Stimulated activated CD8-positive, alpha-beta memory T cell treated with anti-CD3 and anti-CD28 coated beads, Interleukin-15, amount 100 ng/mL, for 4 hours (primary cell): ENCODE measurements at places on chromosomes 4 and X.

DNA sequence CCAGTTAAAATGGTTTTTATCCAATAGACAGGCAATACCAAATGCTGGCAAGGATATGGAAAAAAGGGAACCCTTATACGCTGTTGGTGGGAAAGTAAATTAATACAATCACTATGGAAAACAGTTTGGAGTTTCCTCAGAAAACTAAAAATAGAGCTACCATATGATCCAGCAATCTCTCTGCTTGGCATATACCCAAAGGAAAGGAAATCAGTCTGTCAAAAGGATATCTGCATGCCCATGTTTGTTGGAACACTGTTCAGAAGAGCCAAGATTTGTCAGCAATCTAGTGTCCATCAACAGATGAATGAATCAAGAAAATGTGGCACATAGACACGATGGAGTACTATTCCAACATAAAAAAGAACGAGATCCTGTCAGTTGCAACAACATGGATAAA lies 91.0 kb upstream of the SH3RF1 start:
- no peak for DNase-seq

- DNase-seq = no peak
Measured at GRCh38 chr4:176377780-176378179, 58.0 kb downstream of the SPCS3 start.

DNA sequence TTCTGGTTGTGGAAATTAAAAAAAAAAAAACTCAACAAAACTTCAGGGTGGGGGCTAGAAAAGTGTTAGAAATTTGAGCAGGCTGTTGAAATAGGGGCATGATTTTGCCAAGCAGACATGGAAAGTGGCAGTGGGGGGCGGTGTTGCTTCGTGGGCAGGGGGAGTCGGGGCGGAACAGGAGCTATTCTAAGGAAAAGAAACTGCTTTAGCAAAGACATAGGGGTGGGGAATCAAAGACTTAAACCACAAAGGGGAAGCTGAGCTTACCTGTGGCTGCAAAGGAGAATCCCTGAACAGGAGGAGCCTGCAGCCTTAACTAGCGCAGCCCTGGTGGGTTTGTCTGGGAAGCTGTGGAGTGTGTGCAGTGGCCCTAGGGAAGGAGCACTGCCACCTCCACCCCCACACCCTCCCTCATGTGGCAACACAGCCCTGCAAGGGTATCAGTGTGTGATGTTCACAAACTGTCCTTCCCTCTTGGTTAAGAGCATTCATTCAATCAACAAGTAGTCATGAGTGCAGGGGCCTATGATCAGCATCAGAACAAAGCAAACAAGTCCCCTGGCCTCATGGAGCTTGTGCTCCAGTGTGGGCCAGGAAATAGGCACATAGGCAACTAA lies 20.5 kb downstream of the SEL1L3 start:
- DNase-seq = no peak

DNA sequence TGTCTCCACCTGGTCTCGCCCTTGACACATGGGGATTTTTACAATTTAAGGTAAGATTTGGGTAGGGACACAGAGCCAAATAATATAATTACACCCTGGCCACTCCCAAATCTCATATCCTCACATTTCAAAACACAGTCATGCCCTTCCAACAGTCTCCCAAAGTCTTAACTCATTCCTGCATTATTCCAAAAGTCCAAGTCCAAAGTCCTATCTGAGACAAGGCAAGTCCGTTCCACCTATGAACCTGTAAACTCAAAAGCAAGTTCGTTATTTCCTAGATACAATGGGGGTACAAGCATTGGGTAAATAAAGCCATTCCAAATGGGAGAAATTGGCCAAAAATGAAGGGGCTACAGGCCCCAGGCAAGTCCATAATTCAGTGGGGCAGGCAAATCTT lies 380.8 kb downstream of the CXXC4 start:
- DNase-seq = no peak

DNA sequence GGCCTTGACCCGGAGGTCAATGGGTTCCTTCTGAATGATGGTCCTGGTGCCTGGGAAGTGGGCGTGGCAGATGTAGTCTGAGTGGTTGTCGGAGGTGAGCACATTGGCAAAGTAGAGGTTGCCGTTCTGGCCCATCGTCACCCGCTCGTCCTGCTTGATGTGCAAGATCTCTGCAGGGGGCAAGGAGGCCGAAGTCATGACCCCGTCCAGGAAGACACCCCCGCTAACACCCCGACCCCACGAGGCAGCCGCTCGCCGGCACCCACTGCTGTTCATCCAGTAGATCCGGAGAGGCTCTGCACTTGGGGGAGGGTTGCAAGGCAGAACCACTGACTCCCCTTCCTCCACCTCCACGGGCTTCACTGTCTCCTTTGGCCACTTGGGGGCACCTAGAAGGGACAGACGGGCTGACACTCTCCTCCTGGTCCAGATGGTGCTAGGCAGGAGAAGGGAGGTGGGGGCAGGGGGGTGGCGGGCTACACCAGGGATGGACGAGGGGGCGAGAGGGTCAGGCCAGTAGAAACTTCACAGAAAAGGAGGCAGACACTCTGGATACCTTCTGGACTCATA lies 15.1 kb downstream of the L1CAM start:
- DNase-seq = no peak

DNA sequence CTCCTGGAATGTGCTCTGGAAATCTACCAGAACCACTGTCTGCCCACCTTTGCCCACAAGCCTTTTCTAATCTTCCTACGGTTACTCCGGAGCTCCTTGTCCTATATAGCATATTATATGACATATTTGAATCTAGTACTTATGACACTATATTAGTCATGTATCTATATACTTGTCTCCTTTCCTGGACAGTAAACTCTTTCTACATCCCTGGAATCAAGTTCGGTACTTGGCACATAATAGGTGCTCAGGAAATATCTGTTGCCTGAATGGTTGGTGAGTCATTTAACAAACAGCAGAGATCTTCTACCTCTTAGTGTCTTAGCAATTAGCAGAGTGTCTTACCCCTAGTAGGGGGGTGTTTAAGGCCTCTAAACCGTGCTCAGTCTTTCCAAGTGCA lies 123.6 kb downstream of the RELL1 start:
- DNase-seq = no peak

DNA sequence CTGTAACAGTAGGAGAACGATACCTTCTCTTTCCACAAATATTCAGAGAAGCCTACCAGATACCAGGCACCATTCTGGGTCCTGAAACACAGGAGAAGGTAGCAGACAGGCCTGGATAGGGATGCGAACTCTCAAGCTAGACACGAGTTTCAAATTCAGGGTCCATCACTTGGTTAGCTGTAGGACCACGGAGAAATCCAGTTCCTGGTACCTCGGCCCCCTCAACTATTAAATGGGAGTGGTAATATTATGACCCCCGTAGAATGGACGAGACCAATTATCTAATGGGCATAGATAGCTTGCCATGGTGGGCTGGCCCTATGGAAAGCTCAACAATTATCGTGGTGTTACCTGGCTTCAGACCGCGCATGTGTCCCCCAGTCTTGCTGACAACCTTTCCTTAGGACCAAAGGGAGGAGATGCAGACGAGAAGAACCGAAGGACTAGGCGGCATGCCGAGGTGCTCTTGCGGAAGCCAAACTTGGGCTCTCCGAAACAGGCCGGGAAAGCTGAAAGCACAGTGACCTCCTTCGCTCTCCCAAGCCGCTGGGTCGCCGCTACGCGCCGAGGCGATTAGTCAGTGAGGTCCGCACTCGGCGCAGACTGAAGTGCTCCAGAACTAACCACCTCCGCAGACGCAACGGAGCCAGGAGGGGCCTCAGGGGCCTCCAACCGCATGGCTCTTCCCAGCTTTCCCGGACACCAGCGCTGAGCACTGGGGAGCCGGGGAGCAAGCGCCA lies 19.6 kb downstream of the NKX3-2 start:
- no peak for DNase-seq

DNA sequence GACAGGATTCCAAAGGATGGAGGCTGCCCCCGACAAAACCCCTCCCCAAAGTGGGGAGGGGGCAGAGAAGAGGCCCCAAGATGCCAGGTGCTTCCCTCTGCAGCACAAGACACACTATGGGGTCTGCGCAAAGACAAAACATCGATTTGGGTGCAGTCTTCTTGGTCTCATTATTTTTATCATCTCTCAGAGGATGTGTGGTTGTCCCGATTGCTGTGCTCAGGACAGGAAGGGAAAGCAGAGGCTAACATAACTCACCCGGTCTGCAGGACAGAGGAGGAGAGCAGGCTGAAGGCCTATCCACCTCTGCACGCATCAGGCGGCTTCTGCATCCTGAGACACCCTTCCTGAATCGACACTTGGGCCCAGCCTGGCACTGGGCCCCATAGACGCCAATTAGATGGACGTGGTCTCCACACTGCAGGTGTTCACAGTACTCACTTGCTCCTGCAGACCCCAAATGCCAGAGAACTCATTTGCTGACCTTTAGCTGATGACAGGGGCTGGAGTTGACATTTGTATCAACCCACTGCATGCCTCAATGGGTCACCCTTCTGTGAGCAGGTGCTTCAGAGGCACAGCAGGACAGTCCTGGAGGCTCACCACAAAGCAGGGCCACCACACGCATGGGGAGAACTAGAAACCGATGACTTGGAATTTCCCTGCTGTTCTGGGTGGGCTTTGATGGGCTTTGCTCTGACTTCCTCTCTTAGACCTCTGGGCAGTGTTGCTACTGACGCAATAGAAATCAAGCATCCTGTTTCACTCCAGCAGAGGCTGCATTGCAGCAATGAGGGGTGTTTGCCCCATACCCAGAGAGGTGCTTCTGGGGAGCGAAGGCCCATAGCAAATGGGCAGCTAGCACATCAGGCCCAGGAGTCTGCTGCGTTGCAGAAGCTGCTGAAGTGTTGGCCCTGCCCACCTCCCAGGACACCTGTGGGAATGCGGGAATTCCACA lies 96.3 kb upstream of the ENPP6 start:
- DNase-seq = no peak

- no peak for DNase-seq
Measured at GRCh38 chr4:136400829-136401228, 1131.5 kb downstream of the PCDH18 start.

DNA sequence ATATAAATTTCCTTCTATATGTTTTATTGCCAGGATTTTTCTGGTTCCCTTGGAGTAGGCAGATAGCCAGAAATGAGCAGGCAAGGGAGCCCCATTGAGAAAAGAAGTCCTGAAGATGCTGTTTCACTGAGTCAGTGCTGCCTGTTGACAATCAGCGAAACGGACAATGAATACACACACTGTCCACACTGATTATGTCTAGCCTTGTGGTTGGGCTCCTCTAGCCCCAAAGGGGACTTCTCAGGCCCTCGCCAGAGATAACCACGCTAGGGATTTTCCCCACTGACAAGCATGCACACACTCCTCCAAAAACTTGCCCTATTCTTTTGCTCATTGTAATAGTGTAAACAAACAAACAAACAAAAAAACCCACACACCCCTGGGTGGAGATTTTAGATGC lies 369.3 kb downstream of the DMD start:
- no peak for DNase-seq

DNA sequence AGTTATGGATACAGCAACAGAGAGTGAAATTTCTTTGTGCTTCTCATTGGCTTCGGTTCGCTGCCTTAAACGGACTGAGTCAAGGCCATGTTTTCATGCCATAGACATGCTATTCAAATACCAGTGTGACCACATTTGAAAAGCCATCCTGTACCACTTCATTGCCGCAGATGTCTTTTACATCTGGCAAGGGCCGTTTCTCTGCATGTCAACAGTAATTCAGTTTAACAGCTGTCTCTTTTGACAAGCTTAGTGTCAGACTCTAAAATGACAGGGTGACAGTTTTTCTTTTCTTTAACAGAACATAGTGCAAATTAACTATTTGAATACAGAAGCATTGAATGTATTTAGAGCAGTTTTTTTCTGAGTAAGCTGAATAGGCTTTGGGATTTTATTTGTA lies 362.2 kb upstream of the POU3F4 start:
- no peak for DNase-seq

DNA sequence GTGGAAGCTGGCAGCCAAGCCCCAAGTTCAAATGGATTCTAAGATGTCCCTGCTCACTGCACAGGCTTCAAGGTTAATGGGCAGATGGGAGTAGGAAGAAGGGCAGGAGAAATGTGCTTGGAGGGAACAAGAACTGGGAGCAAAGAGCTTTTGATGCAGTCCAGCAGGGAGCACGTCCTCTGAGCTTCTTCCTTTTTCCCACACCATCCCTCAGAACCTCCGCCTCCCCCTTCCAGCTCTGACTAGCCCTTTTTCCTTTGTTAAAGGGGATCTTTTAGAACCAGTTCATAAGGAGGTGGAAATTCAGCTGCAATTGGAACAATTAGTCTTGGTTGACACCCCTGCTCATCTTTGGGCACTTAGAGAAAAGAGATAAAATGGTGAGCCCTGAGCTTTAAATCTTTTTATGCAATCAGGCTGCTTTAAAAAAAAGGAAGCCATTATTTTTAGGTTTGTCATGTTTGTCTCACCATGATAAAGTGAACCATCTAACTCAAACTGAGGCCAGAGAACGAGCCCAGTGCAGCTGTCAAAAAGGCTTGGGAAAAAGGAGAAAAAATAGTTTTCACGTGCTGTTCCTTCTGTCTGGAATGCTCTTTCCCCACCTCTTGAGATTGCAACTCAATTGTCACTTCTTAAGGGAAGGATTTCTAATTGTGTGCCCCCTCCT lies 135.8 kb upstream of the IL1RAPL2 start:
- no peak for DNase-seq

DNA sequence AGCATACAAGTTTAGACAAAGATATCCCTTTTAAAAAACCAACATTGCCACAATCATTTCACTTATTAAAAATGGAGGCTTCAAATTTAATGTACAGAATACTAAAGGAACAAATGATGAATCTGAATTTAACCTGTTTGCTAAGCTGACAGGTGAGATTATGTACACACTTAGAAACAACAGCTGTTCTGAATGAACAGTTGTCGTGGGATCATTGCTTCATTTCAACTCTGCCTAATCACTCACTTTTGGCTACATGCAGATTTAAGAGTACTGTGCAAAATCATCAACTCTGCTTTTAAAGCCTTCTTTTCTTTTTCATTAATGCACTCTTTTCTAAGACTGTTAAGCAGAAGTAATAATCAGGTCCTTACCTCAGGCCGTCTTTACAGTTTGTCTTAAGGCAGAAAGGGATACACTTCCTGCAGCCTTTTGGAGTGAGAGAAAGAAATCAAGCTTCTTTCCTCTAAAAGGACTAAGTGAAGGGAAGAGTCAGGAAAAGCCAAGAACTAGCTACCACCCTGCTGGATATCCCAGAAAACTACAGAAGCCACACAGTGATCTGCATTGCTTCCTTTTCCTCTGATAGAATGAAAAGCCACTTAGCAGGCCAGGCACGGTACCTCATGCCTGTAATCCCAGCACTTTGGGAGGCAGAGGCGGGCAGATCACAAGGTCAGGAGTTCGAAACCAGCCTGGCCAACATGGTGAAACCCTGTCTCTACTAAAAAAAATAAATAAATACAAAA lies 54.7 kb upstream of the NPNT start:
- DNase-seq = no peak

GRCh38 chr4:150699599-150699998 lies 117.6 kb downstream of the MAB21L2 start:
- DNase-seq = no peak
